Kasumi-1 (cell line): ENCODE measurements at places on chromosomes 4 and X.

DNA sequence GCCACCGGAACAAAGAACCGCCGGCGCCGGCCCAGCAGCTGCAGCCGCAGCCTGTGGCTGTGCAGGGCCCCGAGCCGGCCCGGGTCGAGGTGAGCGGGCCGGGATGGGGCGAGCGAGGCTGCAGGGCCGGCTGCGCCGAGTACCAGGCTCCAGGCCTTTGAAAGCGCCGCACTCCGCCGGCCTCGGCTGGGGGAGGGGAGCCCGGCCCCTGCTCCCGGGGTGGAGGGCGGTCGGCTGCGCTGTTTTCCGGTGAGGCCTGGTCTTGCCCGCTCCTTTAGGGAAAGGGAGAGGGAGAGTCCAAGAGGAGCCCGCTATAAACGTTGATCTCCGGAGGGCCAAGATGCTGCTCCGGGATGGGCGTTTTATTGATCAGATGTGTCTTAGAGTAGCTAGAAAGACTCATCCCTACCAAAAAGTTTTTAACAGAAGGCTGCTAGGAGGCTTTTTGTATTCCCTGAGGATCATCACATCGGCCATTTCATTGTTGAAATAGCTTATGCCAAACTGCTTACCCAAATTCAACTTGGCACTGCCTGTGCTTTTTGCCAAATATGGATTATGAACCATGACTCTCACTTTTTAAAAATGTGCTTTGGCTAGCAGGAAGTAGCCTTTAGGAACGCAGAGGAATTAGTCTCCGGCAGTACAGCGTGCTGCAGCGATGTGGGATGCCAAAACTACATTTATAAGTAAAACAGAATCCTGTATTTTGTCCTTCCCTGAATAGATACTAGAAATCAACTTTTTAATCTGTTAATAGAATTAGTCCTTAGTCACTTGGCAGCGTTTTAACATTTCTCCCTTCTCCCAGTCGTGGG, 760 bp downstream of the TMEM165 start:
- peak; percentile 85 for DNase-seq

- no peak for DNase-seq
Observed at GRCh38 chr4:104743215-104743653, 248.5 kb upstream of the CXXC4 start.

GRCh38 chr4:47468706-47469365, 5.3 kb upstream of the COMMD8 start:
- DNase-seq = no peak

- peak; percentile 40 for DNase-seq
Observed at GRCh38 chr4:143383005-143383574, 46.4 kb downstream of the GAB1 start.

DNA sequence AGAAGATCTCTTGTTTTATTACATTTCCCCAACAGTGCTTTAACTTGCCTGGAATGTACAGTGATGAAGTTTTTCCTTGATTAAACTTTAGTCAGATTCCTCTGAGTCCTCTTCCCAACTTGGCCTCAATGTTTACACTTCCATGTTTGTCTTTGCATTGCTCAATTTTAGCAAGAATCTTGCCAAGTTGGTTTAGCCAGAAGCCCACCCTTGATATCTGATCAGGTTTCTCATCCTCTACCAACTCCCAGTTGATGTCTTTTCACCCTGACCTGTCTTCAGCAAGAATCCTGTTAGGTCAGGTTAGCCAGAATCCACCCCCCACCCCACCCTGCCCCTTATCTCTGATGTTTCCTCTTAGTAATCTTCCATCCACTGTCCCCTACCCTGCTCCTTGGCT, 120.9 kb downstream of the MBNL3 start:
- no peak for DNase-seq

DNA sequence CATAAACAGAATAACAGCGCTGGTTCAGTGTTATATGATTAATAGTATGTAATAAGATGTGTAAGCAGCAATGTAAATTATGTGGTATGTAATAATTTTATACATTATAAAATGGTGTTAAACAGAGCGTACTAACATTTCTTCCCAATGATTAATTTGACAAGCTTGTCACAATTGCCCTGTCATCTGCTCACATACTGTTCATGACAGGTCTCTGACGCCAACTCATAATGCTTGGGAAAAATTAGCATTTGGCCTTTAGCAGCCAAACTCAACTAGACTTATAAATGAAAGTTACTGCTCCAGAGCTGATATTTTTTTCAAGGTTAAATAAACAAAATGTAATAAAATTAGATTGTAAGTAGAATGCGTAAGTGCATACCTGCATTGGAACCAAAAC, 246.8 kb downstream of the TRAM1L1 start:
- DNase-seq = no peak

DNA sequence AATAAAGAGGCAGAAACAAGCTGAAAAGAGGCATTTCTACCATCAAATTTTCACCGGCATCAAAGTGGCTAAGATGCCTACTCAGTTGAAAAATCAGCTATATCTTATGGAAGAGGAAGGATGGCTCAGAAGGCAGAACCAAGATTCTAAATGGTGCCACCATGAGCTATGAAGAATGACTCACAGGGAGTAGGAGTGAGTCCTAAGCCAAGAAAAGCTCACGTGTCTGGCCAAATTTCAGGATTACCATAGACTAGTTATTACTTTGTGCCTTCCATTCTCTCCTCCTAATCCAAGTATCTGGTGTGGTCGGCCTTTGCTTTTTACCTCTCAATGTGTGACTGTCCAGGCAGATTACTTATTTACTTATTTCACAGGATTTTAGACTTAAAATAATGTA, 54.8 kb downstream of the BMP3 start:
- no peak for DNase-seq

GRCh38 chr4:119525771-119526712, 102.6 kb downstream of the PDE5A start:
- DNase-seq = no peak

GRCh38 chr4:171785388-171785787, 27.8 kb upstream of the GALNTL6 start:
- DNase-seq = peak; percentile 30

DNA sequence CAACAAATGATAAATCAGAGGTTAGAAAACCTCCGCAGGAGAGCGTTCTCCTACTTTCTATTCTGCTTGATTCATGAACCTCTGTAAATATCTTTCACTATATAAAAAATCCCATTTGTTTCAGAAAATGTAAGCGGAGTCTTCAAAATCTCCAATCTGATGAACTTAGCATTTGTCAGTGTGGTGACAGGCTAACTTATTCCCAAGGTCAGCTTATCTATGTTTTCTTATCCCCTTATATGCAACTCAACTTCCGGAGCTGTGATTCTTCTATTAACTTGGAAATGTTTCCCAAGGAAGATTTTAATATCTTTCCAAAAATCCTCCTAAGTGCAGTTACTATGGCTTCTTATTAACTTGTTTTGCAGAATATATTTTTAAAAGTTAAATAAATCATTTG, 87.5 kb upstream of the C1QTNF7 start:
- DNase-seq = no peak

DNA sequence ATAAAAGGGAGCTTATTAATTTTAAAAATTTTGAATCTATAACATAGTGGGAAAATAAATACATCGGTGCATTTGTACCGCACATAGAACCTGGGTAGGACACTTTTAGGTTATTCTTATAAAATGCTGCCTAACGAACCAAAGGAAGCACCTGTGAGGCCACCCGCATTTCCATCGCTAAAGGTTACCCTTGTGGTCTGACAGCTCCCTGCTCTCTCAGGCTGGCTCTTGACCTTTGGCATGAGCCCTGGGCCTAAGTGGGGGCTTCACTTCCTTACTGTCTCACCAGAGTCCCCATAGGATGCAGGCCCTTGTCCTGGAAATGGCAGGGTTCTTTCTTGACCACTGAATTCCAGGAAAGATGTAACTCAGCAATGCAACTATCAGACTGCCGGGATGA, 46.0 kb downstream of the HADH start:
- DNase-seq = no peak

GRCh38 chr4:171203425-171203824, 609.8 kb upstream of the GALNTL6 start:
- no peak for DNase-seq

- no peak for DNase-seq
Observed at GRCh38 chrX:12975670-12975965, 708 bp downstream of the TMSB4X start.

- DNase-seq = no peak
Observed at GRCh38 chr4:10963241-10963640, 278.7 kb upstream of the CLNK start.

GRCh38 chr4:162506253-162506652, 342.5 kb upstream of the FSTL5 start:
- DNase-seq = no peak

DNA sequence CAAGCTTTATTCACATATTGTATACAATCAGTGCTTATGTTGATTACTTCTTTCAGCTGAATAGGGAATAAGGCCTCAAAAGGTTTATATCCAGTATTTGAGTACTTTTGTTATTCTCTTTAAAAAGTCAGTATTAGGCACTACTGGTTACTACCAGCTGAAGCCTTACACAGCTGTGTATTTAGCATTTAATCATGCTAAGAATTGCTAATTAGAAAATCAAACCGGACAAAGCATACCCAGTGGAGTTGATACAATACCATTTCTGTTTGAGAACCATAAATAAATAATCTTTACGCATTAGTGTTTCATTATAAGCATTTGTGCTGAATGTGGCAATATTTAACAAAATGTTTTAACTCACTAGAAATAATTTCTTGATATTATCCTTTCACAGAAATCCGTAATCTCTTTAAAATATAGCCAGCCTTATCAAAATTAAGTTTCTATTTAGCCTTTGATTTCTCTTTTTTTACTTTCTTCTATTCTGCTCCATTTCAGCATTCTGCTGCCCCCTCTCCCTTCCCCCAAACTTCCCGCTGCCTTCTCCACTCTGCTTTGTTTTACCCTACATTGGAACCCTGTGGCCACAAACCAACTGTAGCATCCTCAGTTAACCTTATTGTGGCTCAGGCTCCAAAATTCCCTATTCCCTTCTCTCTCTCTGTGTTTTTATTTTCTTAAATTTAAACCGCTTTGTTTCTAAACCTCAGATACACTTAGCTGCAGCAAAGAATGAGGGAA, 37.8 kb downstream of the UGT8 start:
- no peak for DNase-seq

DNA sequence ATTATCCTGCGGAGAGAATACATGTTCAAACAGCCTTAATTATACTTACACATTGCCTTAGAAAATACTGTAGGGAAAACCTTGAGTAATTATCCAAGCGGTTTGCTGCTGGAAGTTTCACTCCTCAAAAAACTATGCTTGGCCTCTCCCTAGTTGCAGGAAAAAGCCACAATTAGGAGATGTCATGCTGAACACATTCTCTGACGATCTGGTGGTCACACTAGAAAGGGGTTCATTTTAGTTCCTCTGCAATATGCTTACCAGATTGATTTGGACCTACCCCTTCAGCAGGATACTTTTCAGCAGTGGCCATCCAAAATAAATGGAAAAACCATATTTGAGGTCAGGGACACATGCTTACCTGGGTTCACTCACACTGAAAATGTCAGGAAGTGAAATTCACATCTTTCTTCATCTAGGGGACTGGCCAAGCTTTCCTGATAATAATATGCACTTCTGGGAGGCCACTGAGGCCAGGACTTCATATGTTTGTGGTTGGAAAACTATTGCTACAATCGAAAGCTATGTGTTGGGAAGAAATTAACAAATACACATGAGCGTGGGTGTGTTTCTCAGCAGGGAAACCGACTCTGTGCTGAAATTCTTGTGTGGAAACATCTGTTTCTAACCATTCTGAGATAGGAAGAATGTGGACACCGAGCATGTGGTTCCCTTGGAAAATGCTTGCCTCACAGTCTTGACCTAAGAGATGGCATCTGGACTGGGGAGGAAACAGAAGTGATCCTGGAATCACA, 68.8 kb downstream of the ATXN3L start:
- peak; percentile 4 for DNase-seq

GRCh38 chrX:49137492-49137891, 14.0 kb upstream of the GPKOW start:
- no peak for DNase-seq

- peak; percentile 74 for DNase-seq
Observed at GRCh38 chr4:79042079-79042674, 102.9 kb upstream of the PAQR3 start.

- no peak for DNase-seq
Observed at GRCh38 chr4:161721947-161722346, 441.9 kb downstream of the FSTL5 start.

GRCh38 chrX:147838465-147839131, 73.1 kb upstream of the FMR1 start:
- peak; percentile 29 for DNase-seq

DNA sequence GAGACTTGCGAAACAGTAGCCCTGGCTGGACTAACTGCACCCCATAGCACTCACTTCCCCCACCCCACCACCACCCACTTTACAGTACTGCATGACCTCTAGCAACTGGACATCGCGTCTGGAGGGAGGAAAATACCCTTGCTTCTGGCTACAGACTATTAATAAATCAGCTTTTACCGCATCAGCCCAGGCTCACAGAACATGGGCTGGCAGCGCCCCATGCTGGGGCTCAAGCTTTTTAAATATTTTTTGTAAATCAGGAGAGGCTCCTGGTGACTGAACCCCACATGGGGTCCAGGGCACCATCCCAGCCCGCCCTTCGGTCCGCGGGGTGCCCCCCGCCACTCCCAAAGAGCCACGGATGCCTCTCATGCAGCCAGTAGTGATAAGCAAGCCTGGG, 2.7 kb downstream of the HS6ST2 start:
- no peak for DNase-seq

GRCh38 chr4:123505095-123506010, 108.8 kb downstream of the SPRY1 start:
- peak; percentile 27 for DNase-seq

DNA sequence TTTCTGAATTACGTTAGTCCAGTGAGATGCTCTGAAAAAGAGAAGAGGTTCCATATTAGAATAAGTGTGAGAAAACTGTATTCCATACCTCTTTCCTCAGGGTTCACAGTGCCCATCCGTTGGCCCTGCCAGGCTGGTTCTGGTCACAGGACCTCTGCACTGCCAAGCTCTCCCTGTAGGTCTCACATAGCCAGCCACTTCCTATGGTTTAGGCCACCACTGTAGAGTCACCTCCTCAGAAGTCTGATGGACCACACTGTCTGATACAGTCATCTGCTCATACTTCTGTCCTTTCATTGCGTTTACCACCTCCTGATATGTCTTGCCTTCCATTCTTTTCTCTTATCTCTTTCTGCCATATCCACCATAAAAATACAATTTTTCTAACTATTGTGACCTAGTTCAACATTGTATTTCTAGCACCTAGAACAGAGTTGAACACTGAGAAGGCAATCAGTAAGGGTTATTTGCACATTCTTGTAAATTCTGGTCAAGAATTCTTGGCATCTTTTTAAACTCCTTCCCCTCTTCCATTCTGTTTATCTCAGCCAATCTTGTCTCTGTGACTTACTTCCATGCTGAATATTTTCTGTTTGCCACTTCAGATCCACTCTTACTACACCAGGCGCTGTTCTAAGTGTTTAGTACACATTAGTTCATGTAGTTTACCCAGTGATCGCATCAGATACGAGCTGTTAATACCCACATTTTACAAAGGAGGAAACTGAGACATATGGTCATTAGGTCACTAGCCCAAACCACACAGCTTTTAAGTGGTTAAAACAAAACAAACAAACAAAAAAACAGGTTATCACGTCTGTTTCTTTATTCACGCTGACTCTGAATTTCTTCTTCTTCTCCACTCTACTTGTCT, 125.6 kb downstream of the CBR4 start:
- DNase-seq = no peak

- no peak for DNase-seq
Observed at GRCh38 chrX:48541140-48541814, 1.8 kb downstream of the TBC1D25 start.

GRCh38 chr4:175823015-175823742, 11.1 kb upstream of the GPM6A start:
- DNase-seq = no peak

- DNase-seq = no peak
Observed at GRCh38 chr4:177802661-177803060, 360.4 kb upstream of the AGA start.
